ENCODE measurements at places on chromosomes 7 and 10.

GRCh38 chr7:38880454-38880853 lies 28.5 kb downstream of the VPS41 start:
- DNase-seq: no peak

GRCh38 chr7:17367502-17367901 lies 69.0 kb downstream of the AHR start:
- DNase-seq: no peak

- DNase-seq: no peak
These were observed 16.2 kb upstream of the FAM204A start for GRCh38 chr10:118358327-118358726.

DNA sequence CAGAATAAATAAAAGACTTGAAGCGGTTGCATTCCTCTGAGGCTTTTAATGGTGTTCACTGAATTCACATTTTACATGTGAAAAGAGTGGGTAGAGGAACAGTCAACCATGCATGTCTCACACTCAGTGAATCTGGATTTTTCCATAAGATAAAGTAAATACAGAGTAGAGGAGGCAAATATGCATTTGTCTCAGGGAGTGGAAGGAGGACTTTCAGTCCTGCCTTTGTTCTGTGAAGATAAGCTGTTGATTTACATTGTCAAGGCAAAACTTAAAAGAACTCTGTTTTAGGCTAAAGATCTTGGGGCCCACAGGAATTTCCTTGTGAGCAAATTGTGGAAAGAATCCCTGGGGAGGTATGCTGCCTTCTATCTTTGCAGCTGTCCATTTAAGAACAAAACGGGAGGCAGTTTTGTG lies 825.3 kb upstream of the MBL2 start:
- DNase-seq: peak; percentile 97

GRCh38 chr10:35896001-35896400 lies 253.9 kb upstream of the FZD8 start:
- DNase-seq: no peak

DNA sequence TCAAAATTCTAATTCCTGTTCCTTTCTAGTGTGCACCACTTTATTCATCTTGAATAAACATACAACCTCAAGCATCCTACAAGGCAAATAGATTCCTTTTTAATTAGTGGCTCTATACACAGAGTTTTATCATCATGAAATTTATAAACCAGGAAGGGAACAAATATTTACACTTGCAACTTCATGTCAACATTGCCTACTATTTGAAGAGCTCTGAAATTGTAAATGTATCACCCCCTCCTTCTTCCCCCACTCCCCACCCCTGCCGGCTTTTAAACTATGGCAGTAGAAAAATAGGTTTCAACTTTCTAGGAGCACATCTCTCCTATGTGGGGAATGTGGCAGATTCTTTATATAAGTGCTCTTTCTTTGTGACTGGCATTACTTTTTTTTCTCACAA lies 49.6 kb downstream of the KAT6B start:
- no peak for DNase-seq

DNA sequence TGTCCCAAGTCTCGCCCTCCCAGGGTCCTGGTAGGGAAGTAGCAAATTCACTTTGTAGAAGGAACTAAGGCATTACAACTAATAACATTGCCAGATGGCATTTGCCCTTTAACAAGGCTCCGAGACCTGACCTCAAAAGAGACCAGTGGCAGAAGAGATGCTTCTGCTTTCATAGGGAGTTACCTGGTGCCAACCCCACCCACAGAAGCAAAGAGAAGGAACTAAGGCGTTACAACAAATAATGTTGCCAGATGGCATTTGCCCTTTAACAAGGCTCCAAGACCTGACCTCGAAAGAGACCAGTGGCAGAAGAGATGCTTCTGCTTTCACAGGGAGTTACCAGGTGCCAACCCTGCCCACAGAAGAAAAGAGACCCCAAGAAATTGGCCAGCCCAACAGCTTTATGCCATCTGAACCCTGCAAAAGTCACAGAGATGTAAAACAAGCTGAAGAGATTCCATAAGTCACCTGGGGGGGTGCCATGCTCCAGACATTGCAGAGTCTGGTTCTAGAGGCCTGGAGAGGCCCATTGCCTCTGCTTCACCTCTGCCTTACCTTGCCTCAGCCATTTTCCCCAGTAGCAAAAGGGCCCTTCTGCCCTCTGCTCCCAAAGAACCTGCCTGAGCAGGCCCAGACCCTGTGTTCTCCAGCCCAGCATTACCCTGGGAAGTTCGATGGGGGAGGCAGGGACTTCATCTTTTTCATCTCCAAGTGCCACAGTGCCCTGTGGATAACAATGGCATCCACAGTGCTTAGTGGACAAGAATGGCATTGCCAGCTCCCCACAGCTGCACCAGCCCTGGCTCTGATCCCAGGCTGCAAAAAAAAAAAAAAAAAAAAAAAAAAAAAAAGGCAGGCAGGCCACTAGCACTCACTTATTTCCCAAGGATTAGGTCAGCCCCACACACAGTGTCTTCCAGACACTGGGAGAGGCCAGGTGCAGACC lies 179.5 kb upstream of the PLXNA4 start:
- no peak for DNase-seq

DNA sequence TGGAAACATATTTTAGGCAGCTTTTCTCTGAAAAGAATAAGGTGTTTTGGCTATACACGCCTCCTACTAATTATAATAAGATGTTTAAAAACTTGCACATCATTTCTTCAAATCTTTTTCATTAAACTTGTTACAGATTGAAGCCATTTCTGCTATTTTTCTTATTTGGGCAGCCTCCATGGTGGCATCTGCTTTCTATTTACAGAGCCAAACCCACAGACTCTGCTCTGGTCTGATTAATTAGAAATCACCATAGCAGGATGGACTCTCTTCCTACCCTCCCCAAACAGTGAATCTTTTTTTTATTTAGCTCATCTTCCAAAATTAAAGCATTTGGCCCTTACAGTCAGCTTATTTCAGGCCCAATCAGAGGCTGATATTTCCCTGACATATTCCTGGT lies 85.7 kb upstream of the AOAH start:
- DNase-seq: no peak

GRCh38 chr7:156545979-156546378 lies 94.6 kb upstream of the RNF32 start:
- no peak for DNase-seq

DNA sequence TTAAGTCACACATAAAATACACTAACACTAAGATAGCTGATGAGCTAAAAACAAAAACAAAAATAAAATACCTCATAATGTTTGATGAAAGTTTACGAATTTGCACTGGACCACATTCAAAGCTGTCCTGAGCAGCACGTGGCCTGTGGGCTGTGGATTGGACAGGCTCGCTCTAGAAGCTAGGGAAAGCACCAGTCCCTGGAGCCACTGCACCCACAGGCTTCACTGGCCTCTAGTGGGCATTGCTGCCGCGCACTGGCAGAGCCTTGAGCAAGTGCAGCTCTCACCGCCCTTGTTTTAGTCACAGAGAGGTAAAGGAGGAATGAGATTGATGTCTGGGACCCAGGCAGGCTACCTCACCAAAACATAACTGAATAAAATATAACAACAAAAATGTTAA lies 67.6 kb downstream of the PAX2 start:
- no peak for DNase-seq

DNA sequence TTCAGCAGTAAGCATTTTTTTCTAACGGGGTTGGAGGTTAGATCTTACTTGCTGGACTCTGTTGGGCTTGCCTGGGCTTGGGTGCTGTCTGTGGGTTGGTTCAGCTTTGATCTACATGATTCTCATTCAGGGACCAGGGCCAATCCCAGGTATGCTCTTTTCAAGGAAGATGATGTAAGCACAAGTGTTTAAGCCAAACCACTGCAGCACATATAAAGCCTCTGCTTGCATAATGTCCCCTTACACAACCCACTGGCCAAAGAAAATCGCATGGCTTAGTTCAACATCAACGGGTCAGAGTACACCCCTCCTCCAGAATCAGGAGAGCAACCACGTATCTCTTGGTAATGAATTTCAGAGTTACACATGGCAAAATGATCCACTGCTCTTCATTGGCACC lies 83.9 kb downstream of the DNAJB9 start:
- no peak for DNase-seq

- DNase-seq: peak; percentile 64
These were observed 63.9 kb upstream of the LOXL4 start for GRCh38 chr10:98331885-98332284.

- no peak for DNase-seq
These were observed 101.9 kb downstream of the RAB11FIP2 start for GRCh38 chr10:117944676-117945447.

DNA sequence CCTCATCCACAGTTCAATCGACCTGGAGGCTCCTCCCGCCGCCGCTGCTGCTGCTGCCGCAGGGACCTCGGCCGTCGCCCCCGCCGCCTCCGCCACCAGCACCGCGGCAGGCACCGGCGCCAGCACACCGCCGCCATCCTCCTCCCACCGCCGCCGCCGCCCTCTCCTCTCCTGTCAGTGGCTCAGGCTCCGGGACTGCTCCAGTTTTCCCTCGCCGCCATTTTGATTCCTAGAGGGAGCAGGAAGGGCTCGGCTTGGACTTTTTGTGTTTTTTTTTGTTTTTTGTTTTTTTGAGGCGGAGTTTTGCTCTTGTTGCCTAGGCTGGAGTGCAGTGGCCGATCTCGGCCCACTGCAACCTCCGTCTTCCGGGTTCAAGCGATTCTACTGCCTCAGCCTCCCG lies 3.0 kb upstream of the MCM10 start:
- no peak for DNase-seq

GRCh38 chr7:30799206-30799975 lies 28.2 kb downstream of the MINDY4 start:
- DNase-seq: no peak

- no peak for DNase-seq
These were observed 72.4 kb downstream of the DENND2A start for GRCh38 chr7:140568021-140568813.

- DNase-seq: no peak
These were observed 239.2 kb downstream of the EXOC4 start for GRCh38 chr7:133491846-133492652.

DNA sequence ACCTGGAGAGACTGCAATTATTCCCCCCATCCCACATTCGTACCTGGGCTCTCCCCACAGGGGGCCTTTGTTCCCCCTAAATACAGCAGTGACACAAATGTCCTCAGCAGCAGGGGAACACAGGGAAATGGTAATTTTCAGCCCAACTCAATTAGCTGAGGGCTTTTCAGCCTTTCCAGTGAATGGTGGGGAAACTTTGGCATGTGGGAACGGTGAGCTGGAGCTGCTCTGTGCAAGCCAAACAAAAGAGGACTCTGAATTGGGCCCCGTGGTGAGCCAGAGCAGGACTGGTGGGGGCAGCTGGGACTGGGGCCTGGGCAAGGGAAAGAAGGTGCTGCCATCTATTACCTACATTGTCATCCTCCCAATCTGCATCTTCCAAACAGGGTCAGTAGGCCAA lies 51.0 kb downstream of the FBXW4 start:
- DNase-seq: peak; percentile 91

GRCh38 chr10:91564026-91564425 lies 68.8 kb downstream of the PPP1R3C start:
- DNase-seq: no peak

- no peak for DNase-seq
These were observed 82.1 kb downstream of the ZRANB1 start for GRCh38 chr10:125023862-125024496.

GRCh38 chr10:117716889-117717288 lies 174.3 kb downstream of the EMX2 start:
- no peak for DNase-seq

DNA sequence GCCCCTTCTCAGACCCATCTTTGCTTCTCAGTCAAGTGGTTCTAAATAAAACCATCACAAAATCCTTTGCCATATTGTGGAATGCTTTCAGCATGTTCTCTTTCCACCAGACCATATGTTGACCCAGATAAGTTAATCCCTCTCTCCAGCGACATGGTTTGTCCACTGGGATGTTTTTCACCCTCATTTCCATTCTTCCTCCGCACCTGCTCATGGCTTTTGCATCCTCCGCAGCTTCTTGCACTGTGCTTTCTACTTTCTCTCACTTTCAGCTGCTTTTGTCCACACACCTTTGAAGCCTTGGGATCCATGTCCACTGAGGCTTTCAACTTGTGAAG lies 52.3 kb upstream of the WAC start:
- DNase-seq: no peak

DNA sequence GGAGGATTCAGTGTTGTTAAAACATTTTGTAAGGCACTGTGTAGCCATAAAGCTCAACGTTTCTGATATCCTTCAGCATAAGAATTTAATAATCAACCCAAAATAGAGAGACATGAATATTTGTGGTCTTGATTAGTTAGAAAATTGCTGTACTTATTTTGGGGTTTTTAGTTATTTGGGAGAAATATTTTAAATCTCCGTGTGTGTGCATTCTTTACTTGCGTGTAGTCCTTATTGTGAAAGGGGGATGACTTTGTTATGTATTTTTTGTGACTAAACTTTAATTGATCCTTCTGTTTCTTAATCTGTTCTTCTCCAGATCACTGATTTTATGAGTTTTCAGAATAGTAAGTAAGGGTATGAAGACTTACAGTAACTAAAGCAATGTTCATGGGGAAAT lies 81.2 kb downstream of the ZNRF2 start:
- no peak for DNase-seq

DNA sequence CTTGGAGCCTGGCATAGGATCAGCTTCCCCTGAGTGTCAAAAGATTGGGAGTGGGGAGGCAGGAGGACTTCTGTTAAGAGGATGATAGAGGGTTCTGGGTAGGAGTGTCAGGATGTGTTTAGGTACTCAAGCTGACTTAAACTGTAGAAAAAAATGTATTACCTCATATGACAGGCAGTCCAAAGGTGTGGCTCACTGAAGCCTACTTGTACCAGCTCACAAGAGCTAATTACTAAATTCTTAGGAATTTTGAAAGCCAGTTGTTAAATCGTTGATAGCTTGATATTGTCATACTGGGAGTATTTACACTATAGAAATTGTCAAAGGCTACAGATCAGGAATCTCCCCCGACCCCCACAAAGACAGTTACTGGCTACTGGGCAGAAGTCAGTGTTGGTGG lies 32.1 kb downstream of the FAS start:
- DNase-seq: no peak

GRCh38 chr7:121755286-121755685 lies 117.7 kb upstream of the PTPRZ1 start:
- DNase-seq: no peak

DNA sequence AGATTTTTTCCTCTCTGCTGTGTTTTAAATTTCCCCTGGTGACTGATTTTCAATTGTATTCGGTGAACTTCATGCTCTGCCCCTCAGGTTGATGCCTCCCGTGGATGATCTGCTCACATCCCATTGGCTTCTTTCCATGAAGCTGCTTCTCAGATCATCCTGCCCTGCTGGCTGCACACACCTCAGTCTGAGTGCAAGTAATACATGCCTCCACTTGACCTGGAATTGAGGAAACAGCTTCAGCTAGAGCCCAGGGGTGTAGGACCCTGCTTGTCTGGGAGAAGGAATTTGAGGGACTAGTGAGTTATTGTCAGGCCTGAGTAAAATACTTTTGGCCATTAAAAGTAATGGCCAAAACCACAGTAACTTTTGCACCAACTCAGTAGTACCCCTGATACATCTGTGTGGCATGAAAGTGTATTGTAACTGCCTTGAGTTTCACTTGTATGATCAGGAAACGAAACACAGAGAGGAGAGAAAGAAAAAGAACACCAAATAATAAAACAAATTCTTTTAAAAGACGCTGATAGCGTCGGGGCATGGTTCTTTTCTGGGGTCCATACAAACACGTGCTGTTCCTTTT lies 49.4 kb downstream of the SPAM1 start:
- DNase-seq: no peak

GRCh38 chr7:95901006-95901405 lies 128.7 kb downstream of the DYNC1I1 start:
- DNase-seq: no peak

- DNase-seq: no peak
These were observed 93.5 kb downstream of the PAXIP1 start for GRCh38 chr7:154909241-154910105.

Data from iPS DF 19.7 (cell line).